ENCODE measurements at places on chromosomes 5 and 9. TPM values are rescaled to one million over a fixed set of nuclear protein-coding genes. Genes with fewer than 3 reads are reported as not detected.

The PCA3 gene
- not detected for total RNA-seq

The PAPPA gene
- total RNA-seq, result 3.9 TPM

The CARD6 gene
- total RNA-seq, result 16.1 TPM

The TEK gene
- total RNA-seq, result not detected

The NME5 gene
- 1.9 TPM for total RNA-seq

The KCNV2 gene
- not detected for total RNA-seq

The FBXW5 gene
- 125 TPM for total RNA-seq

The RXFP3 gene
- not detected for total RNA-seq

The TAL2 gene
- not detected for total RNA-seq

The ANKRD33B gene
- 32.1 TPM for total RNA-seq

- H3K4me3 ChIP-seq, result no peak overlapping the region
- no peaks in the 10 kb centered on the region for H3K27me3 ChIP-seq
- no peak overlapping the region for H3K27ac ChIP-seq
- H3K36me3 ChIP-seq, result no peaks in the 10 kb centered on the region
- peaks cover 19% of the 10 kb centered on the region for H3K4me1 ChIP-seq
- no peak for DNase-seq
Observed at GRCh38 chr9:4617752-4618151, 44.3 kb upstream of the PLPP6 start.

GRCh38 chr9:88746743-88747398 is 211.9 kb downstream of the NXNL2 start:
- H3K36me3 ChIP-seq, result no peaks in the 10 kb centered on the region
- H3K27me3 ChIP-seq, result no peaks in the 10 kb centered on the region
- peaks cover 23% of the 10 kb centered on the region for H3K4me1 ChIP-seq
- no peak overlapping the region for H3K27ac ChIP-seq
- DNase-seq, result no peak

- no peaks in the 10 kb centered on the region for H3K36me3 ChIP-seq
- H3K27ac ChIP-seq, result no peak overlapping the region
- no peak for DNase-seq
- H3K27me3 ChIP-seq, result no peaks in the 10 kb centered on the region
- no peaks in the 10 kb centered on the region for H3K4me1 ChIP-seq
- no peak overlapping the region for H3K4me3 ChIP-seq
Observed at GRCh38 chr9:116042321-116042720, 111.3 kb upstream of the PAPPA start.

DNA sequence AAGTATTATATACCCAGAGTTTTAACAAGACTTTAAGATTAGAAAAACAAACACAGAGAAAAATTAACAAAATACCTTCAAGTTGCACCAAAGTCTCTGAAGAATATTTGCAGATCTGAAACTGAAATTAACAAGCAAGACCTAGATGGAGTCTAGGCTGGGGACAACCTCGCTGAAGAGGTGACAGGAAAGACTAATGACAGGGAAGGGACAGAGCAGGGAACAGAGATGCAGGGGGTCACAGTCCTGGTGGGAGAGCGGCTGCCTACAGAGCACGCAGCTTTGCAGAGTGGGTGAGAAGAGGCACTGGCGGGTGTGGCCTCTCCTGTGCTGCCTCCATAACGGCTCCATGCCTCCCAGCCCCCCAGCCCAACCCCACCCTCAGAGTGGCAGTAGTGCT is 13.5 kb downstream of the RETREG1 start:
- H3K4me3 ChIP-seq, result no peak overlapping the region
- H3K36me3 ChIP-seq, result no peaks in the 10 kb centered on the region
- no peaks in the 10 kb centered on the region for H3K4me1 ChIP-seq
- H3K27ac ChIP-seq, result no peak overlapping the region
- peaks cover 30% of the 10 kb centered on the region for H3K27me3 ChIP-seq
- no peak for DNase-seq

- H3K4me1 ChIP-seq, result no peaks in the 10 kb centered on the region
- no peak overlapping the region for H3K4me3 ChIP-seq
- peaks cover 31% of the 10 kb centered on the region for H3K36me3 ChIP-seq
- no peak for DNase-seq
- no peak overlapping the region for H3K27ac ChIP-seq
Observed at GRCh38 chr9:95077766-95078370, 239.6 kb downstream of the FANCC start.

- H3K27me3 ChIP-seq, result no peaks in the 10 kb centered on the region
- no peak overlapping the region for H3K27ac ChIP-seq
- H3K4me3 ChIP-seq, result no peak overlapping the region
- H3K4me1 ChIP-seq, result peaks cover 2% of the 10 kb centered on the region
- no peak for DNase-seq
Observed at GRCh38 chr5:54883374-54884194, 101.8 kb downstream of the ESM1 start.

GRCh38 chr9:86340356-86341006 is 13.7 kb downstream of the TUT7 start:
- no peak overlapping the region for H3K4me3 ChIP-seq
- H3K27me3 ChIP-seq, result no peaks in the 10 kb centered on the region
- peaks cover 21% of the 10 kb centered on the region for H3K4me1 ChIP-seq
- peaks cover 85% of the 10 kb centered on the region for H3K36me3 ChIP-seq
- no peak overlapping the region for H3K27ac ChIP-seq

- H3K27ac ChIP-seq, result no peak overlapping the region
- no peak for DNase-seq
- peaks cover 7% of the 10 kb centered on the region for H3K4me1 ChIP-seq
- no peaks in the 10 kb centered on the region for H3K27me3 ChIP-seq
- no peaks in the 10 kb centered on the region for H3K36me3 ChIP-seq
- H3K4me3 ChIP-seq, result no peak overlapping the region
Observed at GRCh38 chr9:35609001-35609819, 4.1 kb downstream of the TESK1 start.

- no peak for DNase-seq
- no peak overlapping the region for H3K4me3 ChIP-seq
- no peaks in the 10 kb centered on the region for H3K4me1 ChIP-seq
- H3K27ac ChIP-seq, result no peak overlapping the region
Observed at GRCh38 chr9:76732341-76732958, 31.8 kb upstream of the PCA3 start.

GRCh38 chr5:69011910-69012309 is 81.9 kb upstream of the SLC30A5 start:
- H3K27me3 ChIP-seq, result peaks cover 8% of the 10 kb centered on the region
- no peak overlapping the region for H3K4me3 ChIP-seq
- H3K36me3 ChIP-seq, result no peaks in the 10 kb centered on the region
- no peaks in the 10 kb centered on the region for H3K4me1 ChIP-seq
- DNase-seq, result no peak
- no peak overlapping the region for H3K27ac ChIP-seq

GRCh38 chr9:115628426-115628825 is 510.5 kb upstream of the TNC start:
- H3K4me3 ChIP-seq, result no peak overlapping the region
- H3K27ac ChIP-seq, result no peak overlapping the region
- DNase-seq, result no peak

GRCh38 chr5:171714851-171715250 is 70.8 kb upstream of the SMIM23 start:
- H3K27me3 ChIP-seq, result peaks cover 43% of the 10 kb centered on the region
- H3K27ac ChIP-seq, result no peak overlapping the region
- no peak overlapping the region for H3K4me3 ChIP-seq
- no peaks in the 10 kb centered on the region for H3K36me3 ChIP-seq

DNA sequence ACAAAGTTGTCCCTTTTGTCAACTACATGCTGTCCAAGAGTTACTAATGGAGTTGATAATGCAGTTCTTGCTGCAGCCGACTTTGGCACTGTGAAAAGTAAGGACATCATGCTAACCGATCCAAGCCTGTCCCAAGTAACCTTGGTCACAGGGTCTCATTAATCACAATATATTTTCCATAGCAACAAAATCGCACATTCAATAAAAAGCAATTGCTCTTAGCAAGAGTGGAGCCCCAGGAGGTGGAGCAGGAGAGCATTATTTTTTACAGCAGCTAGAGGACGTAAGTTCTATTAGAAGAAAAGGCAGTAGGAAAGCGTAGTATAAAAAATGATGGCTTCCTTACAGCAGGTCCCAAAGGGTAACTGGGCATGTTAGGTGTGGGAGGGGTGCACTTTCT is 570.3 kb downstream of the EBF1 start:
- 0 out of 2 replicates have a peak, but pooled peaks cover 2% of the 10 kb centered on the region for H3K27me3 ChIP-seq
- no peak for DNase-seq
- no peaks in the 10 kb centered on the region for H3K36me3 ChIP-seq
- H3K27ac ChIP-seq, result no peak overlapping the region

- no peaks in the 10 kb centered on the region for H3K27me3 ChIP-seq
- no peak for DNase-seq
- no peak overlapping the region for H3K4me3 ChIP-seq
- no peaks in the 10 kb centered on the region for H3K36me3 ChIP-seq
- H3K4me1 ChIP-seq, result no peaks in the 10 kb centered on the region
- no peak overlapping the region for H3K27ac ChIP-seq
Observed at GRCh38 chr9:72758944-72759343, 193.9 kb downstream of the ALDH1A1 start.

DNA sequence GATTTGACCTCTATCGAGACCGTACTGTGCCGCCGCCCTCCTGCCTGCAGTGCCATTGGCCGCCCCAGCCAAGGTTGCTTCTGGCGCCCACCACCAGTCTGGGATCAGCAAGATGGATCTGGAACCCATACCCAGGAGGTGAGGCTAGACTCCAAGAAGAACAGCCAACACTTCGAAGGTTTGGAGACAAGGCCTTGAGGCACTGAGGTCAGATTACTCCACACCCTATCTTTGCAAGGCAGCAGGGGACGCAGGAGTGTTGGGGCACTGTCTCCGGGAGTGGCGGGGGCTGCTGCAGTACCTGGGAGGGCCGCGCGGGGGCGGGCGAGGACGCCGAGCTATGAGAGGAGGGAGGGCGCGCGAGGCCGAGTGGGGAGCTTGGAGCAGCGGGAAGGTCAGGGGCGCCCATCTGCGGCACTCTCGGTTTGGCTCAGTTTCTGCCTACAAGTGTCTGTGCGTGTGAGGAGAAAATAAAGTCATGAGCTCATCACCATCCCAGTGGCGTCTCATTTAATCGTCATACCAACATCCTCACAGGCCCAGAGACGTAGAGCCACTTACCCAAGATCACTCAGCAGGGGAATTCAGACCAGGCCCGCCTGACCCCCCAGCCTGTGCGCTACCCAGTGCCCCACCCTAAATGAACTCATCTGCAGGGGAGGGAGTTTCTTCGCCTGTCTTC is 20.5 kb upstream of the PSD2 start:
- no peak overlapping the region for H3K27ac ChIP-seq
- no peaks in the 10 kb centered on the region for H3K4me1 ChIP-seq
- no peak overlapping the region for H3K4me3 ChIP-seq
- H3K27me3 ChIP-seq, result peaks cover 12% of the 10 kb centered on the region
- DNase-seq, result peak; percentile 50
- H3K36me3 ChIP-seq, result no peaks in the 10 kb centered on the region
